HuH-7.5 (cell line): ENCODE measurements at places on chromosomes 2 and 18.

DNA sequence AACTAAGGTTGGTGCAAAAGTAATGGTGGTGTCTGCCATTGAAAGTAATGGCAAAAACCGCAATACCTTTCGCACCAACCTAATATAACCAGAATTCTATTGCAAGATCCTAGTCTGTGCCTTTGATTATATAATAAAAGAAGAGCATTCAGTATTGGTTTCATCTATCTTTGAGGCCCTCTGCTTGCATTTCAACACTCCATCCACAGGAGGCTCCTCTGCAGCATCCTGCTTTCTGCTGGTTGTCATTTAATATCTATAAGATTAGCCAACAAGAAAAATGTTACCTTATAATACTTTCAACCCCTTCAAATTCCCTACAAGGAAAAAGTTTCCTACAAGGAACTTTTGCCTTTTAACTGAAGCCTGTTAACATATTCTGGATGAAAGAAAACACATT lies 139.2 kb downstream of the CDCA7 start:
- DNase-seq = no peak

GRCh38 chr18:36139245-36139644 lies 9.5 kb downstream of the ELP2 start:
- DNase-seq = no peak

DNA sequence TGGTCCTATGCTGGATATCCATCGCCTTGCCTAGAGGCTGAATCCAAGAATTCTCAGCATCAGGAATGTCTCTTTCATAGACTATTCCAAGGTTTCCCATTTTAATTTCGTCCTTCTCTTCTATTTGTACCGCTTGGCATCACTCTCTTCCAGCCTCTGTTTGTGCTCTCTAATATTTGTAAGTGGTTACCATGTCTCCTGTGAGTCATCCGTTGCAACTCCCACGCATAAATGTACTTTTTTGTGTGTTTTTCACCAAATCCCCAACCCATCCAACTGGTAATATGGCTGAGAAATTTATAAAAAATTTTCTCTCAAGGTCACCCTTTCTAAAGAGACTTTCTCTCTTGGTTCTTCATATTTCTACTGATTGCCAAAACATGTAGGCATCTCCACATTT lies 21.8 kb downstream of the COLEC12 start:
- DNase-seq = no peak

DNA sequence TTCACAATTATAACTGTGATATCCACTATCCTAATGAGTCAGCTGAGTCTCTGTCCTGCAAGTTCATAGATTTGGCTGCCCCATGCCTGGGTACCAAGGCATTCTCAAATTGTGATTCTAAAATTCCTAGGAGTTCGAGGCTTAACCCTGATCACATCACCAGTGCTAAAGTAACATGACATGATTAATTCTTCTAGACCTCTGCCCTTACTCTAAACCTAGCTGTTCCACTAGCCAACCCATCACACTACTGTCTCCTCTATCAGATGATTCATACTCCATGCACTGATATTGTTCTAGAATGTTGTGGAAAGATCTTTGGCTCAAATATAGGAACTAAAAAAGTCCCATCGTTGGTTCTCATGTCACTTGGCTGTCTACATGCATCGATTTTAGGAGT lies 487.6 kb downstream of the PIK3C3 start:
- DNase-seq = no peak

DNA sequence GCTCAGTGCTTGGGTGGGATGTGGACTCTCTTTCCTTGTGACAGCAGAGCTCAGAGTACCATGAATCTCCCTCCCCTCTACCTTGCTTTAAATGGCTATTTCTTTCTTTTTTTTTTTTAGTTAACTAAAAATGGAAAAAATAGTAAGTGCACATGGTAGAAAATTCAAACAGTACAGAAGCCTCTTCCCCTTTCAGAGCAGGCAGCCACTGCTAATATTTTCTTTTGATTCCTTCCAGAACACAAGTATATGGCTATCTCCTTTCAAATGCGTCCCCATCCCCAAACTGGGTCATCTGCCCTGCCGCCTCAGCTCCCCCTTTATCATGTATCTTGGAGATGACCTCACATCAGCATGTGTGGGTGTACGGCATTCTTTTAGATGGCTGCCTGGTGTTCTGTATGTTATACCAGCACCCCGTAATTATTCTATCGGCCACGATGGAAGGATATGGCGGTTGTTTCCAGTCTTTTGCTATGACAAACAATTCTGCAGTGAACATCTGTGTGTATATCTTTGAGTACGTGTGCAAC lies 70.5 kb upstream of the DLX2 start:
- no peak for DNase-seq

GRCh38 chr2:179336782-179337534 lies 72.3 kb upstream of the SESTD1 start:
- DNase-seq = no peak

DNA sequence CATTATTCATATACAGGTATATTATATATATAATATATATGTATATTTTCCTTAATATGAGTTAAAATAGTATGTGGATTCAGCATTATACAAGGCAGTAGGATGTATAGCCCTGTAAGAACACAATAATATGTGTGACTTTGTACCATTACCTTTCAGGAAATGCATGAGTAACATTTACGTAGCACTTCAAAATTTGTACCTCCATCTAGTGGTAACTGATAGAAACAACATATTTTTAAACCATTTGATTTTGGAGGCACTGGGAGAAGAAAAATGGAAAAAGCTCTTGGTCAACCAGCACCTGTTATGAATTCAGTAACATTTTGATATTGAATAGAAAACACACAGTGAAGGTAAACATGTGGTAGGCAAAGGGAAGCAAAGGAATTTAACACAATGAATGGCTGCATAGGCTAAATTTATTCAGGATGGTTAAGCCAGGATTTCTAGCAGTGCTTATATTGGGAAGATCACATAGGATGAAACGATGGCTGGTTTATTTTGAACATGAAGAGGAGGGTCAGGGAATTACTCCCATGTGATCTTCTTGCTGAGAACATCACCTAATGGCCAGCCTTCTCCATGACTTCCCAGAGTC lies 565.5 kb downstream of the CCDC85A start:
- DNase-seq = no peak

DNA sequence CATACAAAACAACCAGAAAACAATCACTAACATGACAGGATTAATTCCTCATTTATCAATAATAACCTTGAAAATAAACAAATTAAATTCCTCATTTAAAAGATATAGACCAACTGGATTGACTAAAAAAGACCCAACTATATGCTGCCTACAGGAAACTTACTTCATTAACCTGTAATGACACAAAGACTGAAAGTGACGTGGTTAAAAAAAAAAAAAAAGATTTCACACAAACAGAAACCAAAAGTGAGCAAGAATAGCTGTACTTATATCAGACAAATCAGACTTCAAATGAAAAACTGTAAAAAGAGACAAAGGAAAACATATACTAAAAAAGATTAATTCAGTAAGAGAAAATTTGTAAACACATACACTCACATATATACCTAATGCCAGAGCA lies 201.2 kb downstream of the CCDC178 start:
- no peak for DNase-seq

DNA sequence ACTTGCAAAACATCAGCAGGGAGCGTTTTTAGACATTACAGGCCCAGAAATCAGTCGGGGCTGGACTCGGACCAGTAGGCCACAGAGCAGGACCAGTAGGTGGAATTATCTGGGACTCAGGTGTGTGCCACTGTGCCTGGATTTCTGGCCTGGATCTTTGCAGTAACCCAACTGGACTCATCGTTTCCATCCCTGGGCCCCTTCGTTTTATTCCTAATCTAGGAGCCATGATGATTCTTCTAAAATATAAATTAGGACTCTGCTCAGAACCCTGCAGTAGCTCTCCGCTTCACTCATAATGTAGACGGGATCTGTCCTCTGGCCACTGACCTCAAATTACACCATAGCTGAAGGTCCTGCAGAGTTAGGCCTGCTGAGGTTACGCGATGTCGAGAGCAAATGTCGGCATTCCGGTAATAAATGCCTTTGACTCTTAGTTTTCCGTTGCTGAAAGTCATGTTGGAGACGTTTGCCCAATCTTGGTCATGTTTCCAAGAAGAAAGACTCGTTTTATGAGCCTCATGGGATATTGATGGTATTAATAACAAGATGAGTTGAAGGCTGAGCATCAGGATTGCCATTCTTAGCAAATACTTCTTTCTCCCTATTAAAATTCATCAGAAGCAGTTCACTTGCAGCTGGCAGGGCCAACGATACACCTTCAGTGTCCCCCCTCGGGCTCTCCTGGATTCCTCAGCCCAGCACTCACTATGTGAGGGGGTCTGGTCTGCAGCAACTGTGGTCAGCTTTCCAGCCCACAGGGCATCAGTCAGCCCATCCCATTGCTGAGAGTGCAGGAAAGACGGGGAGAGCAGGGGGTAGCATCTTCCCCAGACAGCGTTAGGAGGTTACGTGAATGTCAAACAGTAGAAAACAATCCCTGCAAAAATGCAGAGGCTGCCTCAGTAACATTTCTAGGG lies 39.9 kb upstream of the KLF11 start:
- no peak for DNase-seq

GRCh38 chr2:75865083-75865482 lies 154.4 kb upstream of the GCFC2 start:
- DNase-seq = no peak

GRCh38 chr18:11665587-11665986 lies 23.5 kb upstream of the GNAL start:
- DNase-seq = no peak

GRCh38 chr2:240783819-240784621 lies 36.0 kb downstream of the KIF1A start:
- no peak for DNase-seq

- no peak for DNase-seq
Observed at GRCh38 chr2:8215159-8215863, 466.5 kb upstream of the ID2 start.

DNA sequence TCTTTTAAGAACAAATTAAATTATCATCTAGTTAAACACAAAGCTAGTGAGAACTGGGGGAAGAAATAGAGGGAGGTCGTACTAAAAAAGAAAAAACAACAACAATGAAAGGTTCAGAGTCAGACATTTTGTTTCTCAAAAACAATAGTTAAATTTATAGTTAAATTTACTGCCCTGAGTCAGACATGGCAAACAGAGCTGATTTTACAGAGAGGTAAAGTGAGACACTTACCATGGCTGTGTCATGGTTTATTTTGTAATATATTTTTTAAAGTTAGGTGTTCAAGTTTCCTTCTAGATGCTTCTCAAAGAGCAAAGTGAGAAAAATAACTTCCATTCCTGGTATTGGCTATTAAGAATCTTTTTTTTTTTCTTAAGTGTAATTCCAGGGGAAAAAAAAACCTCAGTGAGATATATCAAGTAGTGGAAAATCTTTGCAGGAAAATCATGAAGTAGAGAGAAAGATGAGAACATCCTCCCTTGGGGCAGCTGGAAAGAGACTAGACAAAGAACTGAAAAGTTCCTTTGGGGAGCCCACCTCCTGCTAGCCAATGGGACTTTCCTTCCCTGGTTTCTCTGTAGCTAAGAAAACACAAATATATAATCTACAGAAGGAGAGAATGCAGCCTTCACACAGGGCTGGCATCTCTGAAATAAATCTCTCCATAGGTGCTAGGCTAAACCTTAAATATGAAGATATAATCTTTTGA lies 12.3 kb downstream of the KLF7 start:
- DNase-seq = no peak

DNA sequence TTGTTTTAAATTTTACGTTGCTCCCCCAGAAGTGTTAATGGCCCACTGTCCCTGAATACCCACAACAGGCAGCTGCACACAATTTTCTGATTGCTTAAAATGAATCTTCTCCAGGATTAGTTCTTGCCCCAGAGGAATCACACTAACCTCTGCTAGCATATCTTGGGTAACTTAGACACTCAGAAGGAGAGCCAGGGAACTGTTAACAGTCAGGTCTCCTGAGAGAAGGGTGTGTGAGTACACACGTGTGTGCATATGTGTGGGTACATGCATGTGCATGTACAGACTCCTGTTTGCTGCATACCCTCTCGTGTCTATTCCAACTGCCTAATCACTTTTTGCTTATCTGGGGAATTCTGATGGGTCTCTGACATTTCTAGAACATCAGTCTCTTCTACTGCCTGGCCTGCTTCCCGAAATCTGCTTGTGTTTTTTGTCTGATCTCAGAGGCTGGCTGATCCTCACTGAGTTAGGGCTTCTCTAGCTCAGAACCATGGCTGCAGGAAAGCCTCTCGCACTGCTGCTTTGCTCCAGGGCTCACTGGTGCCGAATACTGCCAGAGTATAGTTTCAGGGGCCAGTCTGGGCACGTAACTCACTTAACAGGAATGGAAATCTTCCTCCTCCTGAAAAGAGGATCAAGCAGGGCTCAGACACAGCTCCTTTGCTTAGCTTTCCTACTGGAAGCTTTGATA lies 62.8 kb downstream of the PRELID3A start:
- DNase-seq = no peak

GRCh38 chr2:173762221-173762620 lies 203.0 kb downstream of the SP3 start:
- no peak for DNase-seq

GRCh38 chr2:109447776-109448175 lies 166.0 kb downstream of the SEPTIN10 start:
- no peak for DNase-seq

GRCh38 chr2:98507891-98508708 lies 63.4 kb downstream of the INPP4A start:
- no peak for DNase-seq

DNA sequence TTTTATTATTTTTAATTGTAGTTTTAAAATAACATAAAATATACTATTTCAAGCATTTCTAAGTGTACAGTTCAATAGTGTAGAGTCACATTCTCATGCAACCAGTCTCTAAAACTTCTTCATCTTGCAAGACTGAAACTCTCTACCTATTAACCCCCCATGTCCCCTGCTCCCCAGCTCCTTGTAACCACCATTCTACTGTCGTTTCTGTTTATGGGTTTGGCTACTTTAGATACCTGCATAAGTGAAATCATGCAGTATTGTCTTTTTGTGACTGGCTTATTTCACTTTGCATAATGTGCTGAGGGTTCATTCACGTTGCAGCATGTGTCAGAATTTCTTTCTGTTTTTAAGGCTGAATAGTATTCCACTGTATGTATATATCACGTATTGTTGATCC lies 139.4 kb downstream of the SMAD7 start:
- DNase-seq = no peak

DNA sequence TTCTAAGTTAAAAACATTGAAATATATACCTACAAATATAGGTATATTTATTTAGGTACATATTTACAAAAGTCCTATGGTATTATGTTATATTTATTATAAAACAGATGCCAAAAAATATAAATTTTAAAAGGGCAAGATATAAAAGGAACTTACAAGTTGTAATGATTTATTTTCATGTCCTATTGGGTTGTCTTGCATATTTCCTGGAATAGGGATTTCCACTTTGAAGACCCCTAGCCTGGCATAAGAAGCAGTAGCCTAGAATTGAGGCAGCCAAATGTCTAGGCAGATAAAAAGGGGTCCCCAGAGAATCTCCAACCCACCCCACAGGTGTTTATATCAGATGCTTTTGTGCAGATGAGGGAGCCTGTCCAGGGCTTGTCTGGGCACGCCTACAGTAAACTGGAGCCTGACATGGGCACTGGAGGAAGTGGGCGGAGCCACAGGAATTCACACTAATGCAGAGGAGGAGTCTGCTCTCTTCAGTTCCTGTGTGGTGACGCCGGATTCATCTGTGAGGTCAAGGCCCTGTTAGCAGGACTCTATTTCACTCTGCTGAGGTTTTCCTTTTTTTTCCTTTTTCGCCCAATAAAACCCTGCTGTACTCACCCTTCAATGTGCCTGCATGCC lies 1088.9 kb upstream of the PIK3C3 start:
- no peak for DNase-seq

- no peak for DNase-seq
Observed at GRCh38 chr18:55014095-55014494, 54.8 kb upstream of the CCDC68 start.
